ENCODE measurements at places on chromosomes 13 and 19. TPM values are rescaled to one million over a fixed set of nuclear protein-coding genes. Genes with fewer than 3 reads are reported as not detected.
A peak's percentile ranks its signal among the peaks of the same experiment; 100 is the strongest.

GRCh38 chr19:13408889-13409518 lies 97.3 kb downstream of the CACNA1A start:
- DNase-seq: no peak

DNA sequence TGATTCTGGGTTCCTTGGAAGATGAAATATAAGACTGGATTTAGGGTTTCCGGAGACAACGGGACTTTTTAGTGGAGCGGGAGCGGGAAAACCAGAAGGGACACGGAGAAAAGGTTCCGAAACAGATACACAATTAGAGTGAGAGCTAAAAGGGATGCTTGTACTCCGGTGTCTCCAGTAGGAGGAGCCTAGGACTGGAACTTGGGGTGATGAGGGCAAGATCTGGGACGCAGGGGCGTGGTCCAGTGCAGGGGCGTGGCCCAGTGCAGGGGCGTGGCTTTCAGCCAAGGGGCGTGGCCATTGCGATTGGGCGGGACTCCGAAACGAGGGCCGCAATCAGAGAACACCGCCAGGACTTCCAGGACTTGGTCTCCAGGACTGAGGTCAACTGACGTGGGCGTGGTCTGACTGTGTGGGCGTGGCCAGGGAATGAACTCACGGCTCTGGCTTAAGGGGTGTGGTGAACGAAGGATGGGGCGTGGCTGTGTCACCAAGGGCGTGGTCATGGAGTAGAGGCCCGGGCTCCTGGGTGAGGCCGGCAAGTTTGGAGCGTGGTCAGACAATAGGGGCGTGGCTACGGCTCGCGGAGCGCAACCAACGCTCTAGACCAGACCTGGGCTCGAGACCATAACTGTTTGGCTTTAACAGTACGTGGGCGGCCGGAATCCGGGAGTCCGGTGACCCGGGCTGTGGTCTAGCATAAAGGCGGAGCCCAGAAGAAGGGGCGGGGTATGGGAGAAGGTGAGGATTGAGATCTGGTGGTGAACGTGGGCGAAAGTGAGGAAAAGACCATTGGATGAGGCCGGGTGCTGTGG lies at the start of gene DKKL1:
Gene DKKL1, plus strand, starts transcription at position 610 of the 815 bp plus-strand sequence. Its CDS starts 122 bp downstream, at position 732.
- peak; percentile 98 for DNase-seq

DNA sequence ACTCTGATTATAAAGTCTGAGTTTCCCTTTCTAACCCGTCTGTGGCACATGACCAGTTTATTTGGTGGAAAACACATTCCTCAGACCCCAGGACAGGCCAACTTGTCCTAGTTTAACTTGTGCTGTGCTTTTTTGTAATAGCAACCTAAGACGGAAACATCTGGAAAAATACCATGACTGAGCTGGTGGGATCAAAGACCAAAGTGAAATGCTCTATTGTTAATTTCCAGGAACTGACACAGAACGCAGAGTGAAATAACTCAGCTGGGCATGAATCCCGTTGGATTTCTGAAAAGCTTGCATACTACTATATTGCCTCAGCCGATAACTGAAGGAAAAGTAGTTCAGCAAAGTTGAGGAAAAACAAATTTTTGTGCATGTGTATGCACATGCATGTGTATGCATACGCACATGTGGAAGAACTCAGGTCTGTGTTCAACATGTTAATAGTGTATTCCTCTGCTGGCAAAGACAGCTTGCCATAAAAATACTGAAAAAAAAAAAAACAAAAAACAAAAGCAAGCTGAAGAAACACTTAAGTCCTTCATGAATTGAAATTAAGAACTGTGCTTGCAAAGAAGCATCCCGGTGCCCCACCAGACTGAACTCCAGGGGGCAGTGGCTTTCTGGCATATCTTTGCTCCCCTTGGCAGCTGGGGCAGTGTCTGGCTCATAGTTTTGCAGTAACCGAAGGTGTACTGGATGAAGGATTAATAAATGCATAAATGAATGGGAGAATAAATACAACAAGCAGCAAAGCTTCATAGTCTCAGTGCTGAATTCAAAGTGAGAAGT lies 187.8 kb downstream of the LHFPL6 start:
- DNase-seq: peak; percentile 91

SLC10A2 gene
- not detected for total RNA-seq

DOHH gene
- total RNA-seq: 18.5 TPM
